HuH-7.5 (cell line): ENCODE measurements at places on chromosomes 2 and 18.

- no peak for DNase-seq
Measured at GRCh38 chr2:163395602-163396001, 340.2 kb downstream of the FIGN start.

DNA sequence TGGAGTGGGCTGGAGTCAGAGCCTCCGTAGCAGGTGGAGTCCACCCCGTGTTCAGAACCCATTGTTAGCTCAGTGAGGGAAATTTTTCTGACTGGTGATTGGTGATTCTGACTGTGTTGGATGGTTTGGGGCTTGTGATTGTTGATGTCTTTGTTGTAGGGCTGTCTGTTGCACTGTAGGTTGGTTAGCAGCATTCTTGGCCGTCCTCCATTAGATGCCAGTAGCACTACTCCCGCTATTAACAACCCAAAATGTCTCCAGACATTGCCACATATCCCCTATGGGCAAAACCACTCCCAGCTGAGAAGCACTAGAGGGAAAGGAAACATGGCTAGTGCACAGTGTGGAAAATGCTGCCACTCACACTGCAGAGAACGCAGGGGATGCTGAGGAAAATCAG, 51.7 kb downstream of the ARMC9 start:
- no peak for DNase-seq

- no peak for DNase-seq
Measured at GRCh38 chr2:140363131-140363530, 1582.9 kb upstream of the NXPH2 start.

DNA sequence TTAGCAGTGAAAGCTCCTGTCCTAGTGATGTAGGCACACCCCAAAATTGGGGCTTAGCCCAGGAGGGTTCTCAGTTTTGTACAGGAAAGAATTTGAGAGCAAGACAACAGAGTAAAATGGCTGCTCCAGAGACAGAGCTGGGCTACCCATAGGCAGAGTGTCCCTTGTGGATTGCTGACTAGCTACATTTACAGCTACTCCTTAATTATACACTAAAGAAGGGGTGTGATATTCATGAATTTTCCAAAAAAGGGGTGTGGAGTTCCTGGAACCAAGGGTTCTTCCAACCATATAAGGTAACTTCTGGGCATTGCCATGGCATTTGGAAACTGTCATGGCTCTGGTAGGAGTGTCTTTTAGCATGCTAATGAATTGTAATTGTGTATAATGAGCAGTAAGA, 52.8 kb downstream of the MOGAT1 start:
- DNase-seq: no peak

DNA sequence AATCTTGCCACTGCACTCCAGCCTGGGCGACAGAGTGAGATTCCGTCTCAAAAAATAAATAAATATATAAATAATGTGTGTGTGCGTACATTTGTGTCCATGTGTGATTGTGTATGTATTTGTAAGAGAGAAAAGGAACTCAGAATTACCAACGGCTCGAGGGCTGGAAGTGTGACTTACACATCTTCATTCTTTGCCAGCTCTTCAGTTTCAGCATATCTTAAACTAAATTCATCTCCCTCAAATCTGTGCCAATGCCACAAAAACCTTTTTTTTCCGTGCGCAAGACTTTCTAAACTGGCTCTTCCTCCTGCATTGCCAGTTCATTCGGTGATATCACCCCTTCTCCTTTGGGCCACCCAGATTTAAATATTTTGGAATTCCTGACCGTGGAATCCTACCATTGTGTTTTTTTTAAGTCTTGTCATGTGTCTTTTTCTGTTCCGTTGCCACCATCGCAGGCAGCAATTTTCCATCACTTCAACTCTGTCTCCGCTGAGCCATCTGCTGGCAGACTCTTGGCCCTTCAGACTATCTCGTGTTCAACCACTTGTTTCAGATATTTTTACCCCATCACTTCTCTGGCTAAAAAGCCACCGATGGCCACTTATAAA, 77.0 kb upstream of the ZNF532 start:
- no peak for DNase-seq

GRCh38 chr2:43484323-43484930, 111.4 kb downstream of the THADA start:
- no peak for DNase-seq

DNA sequence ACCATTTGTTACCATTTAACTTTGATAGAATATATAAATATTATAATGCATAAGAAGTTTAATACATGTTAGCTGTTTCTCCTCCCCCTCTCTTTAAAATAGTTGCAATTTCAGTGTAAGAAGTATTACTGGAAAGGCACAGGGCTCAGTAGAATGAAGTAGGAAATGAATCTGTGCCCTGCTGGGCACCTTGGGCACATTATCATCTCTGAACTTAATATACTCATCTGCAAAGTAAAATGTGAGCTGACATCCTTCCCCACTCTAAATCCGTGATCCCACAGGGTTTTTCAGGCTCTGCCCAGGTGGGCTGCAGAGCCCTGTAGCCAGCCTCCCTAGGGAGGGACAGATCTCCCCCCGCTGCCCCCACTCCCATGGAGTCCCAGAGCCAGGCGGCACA, 56.8 kb downstream of the DPP4 start:
- no peak for DNase-seq

DNA sequence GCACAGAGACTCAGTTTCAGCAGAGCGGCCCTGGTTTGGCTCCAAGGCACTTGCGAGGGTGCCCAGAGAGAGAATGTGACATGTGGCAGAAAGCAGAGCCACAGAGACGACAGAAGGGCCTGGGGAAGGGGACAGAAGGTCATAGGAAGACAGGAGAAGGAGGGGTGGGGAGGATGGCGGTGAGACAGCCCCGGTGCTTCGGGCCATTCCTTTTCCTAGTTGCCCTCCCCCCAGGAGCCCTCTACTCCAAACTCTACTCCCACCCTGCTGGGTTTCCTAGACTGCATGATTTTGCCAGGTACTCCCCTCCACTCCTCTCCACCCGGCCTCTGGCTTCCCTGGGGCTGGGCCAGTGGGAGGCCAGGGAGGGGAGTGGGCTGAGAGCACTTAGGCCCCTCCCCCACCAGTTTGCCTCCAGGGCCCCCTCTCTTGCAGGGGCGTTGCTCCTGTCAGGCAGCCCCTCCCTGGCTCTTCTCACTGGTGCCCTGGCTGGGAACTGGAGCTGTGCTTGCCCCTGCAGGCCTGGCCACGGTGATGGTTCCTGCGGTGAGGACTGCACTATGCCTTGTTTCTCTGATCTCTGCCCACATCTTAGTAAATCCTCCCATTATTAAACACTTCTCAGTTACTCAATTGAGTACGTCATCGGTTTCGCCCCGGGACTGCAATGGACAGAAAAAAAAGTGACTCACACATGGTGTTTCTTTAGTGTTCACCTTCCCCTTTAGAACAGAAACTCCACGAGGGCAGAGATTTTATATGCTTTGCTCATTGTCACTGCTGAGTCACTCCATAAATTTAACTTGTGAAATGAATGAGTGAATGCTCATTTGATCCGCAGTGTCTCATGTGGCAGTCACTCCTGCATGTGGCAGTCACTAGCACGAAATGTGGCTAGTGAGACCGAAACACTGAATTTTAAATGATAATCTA, 58.7 kb upstream of the SP3 start:
- no peak for DNase-seq

GRCh38 chr18:48868468-48869466, 82.0 kb downstream of the SMAD7 start:
- DNase-seq: peak; percentile 65

GRCh38 chr2:216388046-216388884, 16.0 kb upstream of the MARCHF4 start:
- no peak for DNase-seq

DNA sequence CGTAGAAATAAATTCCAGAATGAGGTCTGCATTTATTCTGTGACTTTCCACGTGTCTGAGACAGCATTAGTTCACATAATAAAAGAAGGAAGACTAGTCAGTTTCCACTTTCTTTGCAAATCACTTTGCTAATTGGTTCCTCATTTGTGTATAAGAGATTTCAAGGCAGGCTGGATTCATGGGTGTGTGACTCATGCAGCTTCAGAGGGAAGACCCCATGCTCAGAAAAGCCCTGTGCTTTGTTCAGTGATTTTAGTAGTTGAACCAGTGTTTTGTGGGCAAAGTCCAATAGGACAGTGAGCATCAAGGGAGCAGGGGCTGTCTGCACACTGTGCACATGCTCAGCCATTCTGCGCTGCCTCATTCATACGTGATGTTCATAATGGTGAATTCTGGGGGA, 297.8 kb downstream of the DLGAP1 start:
- DNase-seq: no peak

GRCh38 chr18:36692921-36693332, 135.9 kb downstream of the TPGS2 start:
- no peak for DNase-seq

- DNase-seq: no peak
Measured at GRCh38 chr18:9001209-9001608, 101.3 kb upstream of the NDUFV2 start.

DNA sequence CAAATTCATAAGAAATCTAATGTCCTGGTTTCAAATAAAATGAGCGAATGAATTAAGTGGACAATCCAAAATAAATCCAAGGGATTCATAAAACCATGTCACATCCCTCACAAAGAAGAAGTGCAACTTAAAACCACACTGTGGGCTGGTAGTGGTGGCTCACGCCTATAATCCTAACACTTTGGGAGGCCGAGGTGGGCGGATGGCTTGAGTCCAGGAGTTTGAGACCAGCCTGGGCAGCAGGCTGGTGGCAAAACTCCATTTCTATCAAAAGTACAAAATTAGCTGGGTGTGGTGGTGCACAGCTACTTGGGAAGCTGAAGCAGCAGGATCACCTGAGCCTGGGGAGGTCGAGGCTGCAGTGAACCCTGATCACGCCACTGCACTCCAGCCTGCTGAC, 25.4 kb downstream of the FAM98A start:
- DNase-seq: no peak

- no peak for DNase-seq
Measured at GRCh38 chr2:10124538-10125045, 2.1 kb downstream of the RRM2 start.

GRCh38 chr2:100945433-100945740, 56.7 kb upstream of the RPL31 start:
- DNase-seq: no peak
